T-helper 17 cell (primary cell): ENCODE measurements at places on chromosomes 1 and 21.

DNA sequence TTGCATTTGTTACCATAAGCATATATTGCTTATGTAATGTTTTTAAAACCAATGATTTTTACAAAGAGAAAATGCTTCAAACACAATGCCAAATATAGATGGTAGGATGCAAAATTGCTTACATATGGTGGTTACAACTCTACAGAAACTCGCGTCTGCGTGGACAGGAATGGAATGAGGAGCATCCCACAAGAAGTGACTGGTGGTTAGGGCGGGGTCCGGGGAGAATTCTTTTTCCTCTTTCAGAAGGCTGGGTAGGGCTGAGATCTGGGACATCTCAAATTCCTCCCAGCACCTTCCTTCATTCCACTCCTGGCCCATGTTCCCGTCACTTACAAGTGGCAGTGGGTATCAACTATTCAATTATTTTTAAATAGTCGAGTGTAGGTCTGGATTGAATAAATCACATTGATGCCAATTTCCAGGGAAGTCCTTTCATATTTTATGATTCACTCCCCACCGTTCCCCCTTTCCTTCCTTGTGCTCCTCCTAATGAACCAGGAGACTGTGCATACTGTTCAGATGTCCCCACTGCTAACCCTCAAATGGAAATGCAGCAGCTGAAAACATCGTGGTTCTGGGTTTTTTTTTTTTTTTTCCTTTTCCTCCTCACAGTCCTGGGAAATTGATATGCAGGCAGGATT is 174.5 kb upstream of the POU3F1 start:
- no peak for DNase-seq

- no peak for DNase-seq
Measured at GRCh38 chr1:61089338-61089737, 7.0 kb downstream of the NFIA start.

GRCh38 chr1:101108111-101108500 is 82.5 kb upstream of the DPH5 start:
- no peak for DNase-seq

GRCh38 chr1:229087339-229087738 is 183.6 kb upstream of the RAB4A start:
- no peak for DNase-seq

- DNase-seq, result no peak
Measured at GRCh38 chr1:243596431-243597062, 253.5 kb downstream of the AKT3 start.

- DNase-seq, result no peak
Measured at GRCh38 chr1:24138476-24139221, 4.3 kb downstream of the IL22RA1 start.

- no peak for DNase-seq
Measured at GRCh38 chr21:37473491-37473890, 106.9 kb downstream of the DYRK1A start.

- no peak for DNase-seq
Measured at GRCh38 chr1:18299441-18300338, 181.0 kb upstream of the KLHDC7A start.

GRCh38 chr1:97332716-97333115 is 588.1 kb downstream of the DPYD start:
- DNase-seq, result no peak

DNA sequence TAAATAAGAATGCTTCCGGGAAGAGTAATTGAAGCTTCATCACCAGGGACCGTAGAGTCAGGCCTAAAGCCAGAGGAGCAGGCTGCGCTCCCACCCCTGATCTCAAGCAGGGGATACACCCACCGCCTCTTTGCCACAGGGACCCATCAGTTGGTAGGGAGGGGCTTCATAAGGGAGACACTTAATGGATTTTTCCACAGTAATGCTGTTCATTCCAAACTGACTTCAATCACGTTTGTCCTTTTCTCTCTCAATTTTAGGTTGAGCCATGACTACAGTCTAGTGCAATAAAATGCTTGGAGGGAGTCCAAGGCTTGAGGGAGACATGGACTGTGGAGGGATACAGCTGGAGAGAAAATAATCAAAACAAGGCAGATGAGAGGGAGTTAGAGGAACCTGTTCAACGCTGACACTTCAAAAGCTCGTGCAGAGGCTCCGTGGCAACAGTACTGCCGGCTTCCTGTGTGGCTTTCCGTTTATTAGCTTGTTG is 111.5 kb downstream of the SEC16B start:
- no peak for DNase-seq

GRCh38 chr1:185559684-185560331 is 174.4 kb upstream of the HMCN1 start:
- no peak for DNase-seq

DNA sequence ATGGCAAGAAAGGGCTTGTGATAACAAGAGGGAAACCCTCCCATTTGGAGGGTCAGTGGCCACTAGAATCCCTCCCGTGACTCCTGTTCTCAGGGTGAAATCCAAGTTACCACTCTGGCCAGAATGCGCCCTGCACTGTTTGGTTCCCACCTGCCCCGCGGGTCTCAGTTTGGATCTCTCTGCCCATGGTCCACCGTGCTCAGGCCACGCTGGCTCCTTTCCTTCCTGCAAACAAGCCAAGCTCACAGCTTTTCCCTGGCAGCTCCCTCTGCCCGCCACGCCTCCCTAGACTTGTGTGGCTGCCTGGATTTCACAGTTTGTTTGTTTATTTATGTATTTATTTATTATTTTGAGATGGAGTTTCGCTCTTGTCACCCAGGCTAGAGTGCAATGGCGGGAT is 179.5 kb upstream of the VAMP3 start:
- no peak for DNase-seq

DNA sequence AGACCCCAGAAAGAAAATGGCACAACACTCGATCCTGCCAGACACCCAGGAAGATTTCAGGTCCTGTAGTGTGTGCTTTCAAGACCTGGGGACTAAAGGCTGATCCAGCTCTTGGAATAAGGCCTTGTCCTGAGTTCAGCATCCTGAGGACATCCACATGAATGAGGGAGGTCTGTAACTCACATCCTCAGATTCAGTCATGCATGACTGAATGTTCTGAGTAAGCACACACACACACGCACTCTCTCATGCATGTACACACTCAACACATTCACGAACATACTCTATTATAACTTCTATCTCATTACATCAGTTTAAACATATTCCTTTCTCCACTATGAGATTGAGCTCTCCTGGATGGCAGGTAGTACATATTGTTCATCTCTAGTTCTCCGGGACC is 273.4 kb upstream of the BEND5 start:
- no peak for DNase-seq

- no peak for DNase-seq
Measured at GRCh38 chr1:161235957-161236775, 1.8 kb downstream of the NR1I3 start.

GRCh38 chr1:116722016-116722838 is 32.0 kb upstream of the CD2 start:
- no peak for DNase-seq
